WERI-Rb-1 (cell line): ENCODE measurements at places on chromosomes 16 and 17.

DNA sequence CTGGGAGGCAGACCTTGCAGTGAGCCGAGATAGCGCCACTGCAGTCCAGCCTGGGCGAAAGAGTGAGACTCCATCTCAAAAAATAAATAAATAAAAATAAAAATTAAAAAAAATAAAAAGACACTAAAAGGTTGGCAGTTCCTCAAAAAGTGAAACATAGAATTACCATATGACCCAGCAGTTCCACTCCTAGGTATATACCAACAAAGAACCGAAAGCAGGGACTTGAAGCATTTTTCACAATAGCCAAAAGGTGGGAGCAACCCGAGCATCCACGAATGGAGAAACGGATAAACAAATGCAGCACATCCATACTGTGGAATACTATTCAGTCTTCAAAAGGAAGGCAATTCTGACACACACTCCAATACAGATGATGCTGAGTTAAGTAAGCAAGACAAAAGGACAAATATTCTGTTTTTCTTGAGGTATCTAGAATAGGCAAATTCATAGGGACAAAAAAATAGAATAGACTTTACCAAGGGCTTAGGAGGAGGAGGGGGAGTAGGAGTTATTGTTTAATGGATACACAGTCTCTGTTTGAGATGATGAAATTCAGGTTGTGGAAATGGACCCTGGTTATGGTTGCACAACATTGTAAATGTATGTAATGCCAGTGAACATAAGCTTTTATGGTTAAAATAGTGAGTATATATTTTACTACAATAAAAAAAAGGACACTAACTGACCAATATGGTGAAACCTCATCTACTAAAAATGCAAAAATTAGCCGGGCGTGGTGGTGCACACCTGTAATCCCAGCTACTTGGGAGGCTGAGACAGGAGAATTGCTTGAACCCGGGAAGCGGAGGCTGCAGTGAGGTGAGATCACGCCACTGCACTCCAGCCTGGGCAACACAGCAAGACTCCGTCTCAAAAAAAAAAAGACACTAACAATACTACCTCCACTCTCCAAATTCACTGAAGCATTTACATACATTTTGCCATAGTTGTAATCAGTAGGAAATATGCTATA, 27.0 kb upstream of the SLC35B1 start:
- no peak for DNase-seq

DNA sequence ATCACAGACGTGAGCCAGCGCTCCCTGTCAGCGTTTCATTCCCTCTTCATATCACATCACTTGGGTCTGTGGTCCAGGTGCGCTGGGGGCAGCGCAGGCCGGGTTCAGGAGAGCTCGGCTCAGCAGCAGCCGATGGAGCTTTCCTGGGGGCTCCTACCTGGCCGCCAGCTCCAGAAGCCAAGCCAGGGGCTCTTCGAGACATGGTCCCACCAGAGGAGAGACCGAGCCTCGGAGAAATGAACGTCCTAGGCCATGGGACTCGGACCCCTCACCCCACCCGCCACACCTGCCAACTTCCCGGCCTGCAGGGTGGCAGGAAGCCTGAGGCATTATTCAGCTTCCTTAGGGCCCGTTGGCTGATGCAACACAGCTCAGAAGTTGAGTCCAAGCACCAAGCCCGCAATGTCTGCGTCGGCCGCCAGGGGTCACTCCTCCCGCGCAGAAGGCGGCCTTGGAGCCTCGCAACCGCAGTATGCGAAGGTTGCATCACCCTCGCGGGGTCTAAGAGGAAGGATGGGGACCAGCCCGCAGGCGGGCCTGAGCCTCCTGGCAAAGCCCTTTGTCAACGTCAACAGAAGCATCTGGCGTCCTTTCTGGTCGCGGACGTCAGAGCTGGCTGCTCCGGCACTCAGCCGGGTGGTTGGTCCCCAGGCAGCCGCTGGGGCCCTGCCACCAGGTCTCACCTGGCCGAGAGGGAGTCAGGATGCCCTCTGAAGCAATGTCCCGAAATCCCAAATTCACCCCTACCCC, 13.2 kb upstream of the KLHDC4 start:
- DNase-seq, result peak; percentile 92

DNA sequence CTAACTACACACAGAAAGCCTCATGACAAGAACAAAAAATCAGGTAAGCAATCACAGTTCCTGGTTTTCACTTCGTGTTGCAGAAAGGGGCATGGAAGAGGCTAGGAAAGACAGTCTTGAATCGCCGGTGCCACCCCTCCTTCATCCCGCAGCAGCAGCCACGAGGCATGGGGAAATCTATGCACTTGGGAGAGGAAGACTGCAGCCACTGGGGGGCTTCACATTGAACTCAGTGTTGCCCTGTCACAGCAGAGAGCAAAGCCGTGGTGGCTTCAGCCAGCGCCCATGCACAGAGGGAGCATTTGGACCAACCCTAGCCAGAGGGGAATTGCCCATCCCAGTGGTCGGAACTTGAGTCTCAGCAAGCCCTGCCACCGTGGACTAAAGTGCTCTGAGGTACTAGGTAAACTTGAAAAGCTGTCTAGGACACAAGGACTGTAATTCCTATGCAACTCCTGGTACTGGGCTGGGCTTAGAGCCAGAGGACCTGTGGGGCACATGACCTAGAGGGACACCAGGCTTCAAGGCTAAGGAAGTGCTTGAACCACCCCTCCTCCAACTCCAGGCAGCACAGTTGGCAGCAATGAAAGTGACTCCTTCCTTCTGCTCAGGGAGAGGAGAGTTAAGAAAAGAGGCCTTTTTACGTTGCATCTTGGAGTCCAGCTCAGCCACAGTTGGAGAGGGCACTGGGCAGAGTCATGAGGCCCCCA, 35.2 kb upstream of the ATP2C2 start:
- DNase-seq, result peak; percentile 9

DNA sequence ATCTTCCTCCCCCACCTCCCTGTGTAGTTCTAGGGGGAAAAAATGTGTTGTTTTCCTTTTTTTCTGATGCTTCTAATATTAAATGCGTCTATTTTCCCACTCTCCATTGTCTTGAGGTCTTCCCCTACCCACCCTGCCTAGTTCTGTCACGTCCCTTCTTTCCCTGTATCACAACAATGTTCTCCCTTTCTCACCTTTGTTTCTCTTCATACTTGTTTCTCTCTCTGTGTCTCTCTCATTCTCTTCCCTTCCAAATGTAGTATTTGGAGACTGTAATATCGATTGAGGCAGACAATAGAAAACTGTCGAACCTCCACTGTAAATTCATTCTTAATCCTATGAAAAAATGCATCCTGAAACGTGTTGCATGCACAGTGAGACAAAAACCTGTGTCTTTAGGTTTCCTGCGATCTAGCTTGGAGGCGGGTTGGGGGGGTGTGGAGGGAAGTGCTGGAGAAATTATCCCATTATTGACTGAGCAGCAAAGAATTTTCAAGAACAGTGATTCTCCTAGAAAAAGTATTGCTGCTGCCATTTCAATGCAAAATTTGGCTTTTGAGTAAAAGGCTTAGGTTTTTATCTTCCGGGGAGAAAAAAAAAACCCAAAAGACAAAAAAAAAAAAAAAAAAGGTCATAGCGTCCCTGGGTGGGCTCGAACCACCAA, 1.3 kb upstream of the PSMB3 start:
- DNase-seq, result peak; percentile 43

DNA sequence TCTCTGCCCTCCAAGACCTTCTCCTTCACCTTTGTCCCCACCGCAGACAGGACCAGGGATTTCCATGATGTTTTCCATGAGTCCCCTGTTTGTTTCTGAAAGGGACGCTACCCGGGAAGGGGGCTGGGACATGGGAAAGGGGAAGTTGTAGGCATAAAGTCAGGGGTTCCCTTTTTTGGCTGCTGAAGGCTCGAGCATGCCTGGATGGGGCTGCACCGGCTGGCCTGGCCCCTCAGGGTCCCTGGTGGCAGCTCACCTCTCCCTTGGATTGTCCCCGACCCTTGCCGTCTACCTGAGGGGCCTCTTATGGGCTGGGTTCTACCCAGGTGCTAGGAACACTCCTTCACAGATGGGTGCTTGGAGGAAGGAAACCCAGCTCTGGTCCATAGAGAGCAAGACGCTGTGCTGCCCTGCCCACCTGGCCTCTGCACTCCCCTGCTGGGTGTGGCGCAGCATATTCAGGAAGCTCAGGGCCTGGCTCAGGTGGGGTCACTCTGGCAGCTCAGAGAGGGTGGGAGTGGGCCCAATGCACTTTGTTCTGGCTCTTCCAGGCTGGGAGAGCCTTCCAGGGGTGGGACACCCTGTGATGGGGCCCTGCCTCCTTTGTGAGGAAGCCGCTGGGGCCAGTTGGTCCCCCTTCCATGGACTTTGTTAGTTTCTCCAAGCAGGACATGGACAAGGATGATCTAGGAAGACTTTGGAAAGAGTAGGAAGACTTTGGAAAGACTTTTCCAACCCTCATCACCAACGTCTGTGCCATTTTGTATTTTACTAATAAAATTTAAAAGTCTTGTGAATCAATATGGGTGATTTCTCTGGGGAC, 12.2 kb downstream of the CX3CL1 start:
- no peak for DNase-seq

GRCh38 chr16:51500306-51500705, 349.2 kb upstream of the SALL1 start:
- no peak for DNase-seq

DNA sequence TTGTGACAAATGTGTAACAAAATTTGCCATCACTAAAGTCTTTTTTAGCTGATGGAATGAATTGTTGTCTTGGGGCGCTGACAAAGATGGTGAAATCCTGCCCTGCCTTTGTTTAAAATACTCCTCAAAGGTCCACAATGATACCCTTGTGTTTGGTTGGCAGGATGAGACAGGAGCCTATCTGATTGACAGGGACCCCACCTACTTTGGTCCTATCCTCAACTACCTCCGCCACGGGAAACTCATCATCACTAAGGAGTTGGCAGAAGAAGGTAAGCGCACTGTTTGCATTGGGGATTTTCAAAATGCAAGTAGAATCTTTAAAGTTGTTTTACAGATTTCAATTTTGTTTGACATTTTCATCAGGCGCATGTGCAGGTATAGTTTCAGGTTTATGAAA, 2.0 kb downstream of the KCTD2 start:
- no peak for DNase-seq

- DNase-seq, result peak; percentile 63
Observed at GRCh38 chr16:719815-720446, 1.0 kb upstream of the ANTKMT start.

GRCh38 chr17:47218896-47219430, 9.8 kb downstream of the MYL4 start:
- DNase-seq, result no peak

DNA sequence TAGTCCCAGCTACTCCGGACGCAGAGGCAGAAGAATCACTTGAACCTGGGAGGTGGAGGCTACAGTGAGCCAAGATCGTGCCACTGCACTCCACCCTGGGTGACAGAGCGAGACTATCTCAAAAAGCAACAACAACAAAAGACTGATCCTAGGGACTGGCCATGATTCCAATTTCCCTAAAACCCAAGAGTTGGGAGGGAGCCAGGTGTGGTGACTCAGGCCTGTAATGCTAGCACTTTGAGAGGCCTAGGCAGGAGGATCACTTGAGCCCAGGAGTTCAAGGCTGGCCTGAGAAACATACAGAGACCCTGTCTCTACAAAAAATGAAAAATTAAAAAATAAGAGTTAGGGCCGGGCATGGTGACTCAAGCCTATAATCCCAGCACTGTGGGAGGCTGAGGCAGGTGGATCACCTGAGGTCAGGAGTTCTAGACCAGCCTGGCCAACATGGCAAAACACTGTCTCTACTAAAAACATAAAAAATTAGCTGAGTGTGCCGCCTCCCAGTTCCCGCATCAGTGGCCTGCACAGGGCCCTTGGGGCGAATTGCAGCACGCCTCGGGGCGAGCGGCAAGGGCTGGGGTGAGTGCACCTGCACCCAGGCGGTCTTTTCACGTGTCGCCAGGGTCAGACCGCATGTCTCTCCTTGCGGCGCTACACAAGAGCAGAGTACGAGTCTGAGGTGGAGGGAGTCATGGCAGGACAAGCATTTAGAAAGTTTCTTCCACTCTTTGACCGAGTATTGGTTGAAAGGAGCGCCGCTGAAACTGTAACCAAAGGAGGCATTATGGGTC, 40.8 kb downstream of the CDH3 start:
- DNase-seq, result no peak
